NCI-H526 treated with DMSO at 0.1 percent for 48 hours (cell line): ENCODE measurements at places on chromosomes 12 and 14.

DNA sequence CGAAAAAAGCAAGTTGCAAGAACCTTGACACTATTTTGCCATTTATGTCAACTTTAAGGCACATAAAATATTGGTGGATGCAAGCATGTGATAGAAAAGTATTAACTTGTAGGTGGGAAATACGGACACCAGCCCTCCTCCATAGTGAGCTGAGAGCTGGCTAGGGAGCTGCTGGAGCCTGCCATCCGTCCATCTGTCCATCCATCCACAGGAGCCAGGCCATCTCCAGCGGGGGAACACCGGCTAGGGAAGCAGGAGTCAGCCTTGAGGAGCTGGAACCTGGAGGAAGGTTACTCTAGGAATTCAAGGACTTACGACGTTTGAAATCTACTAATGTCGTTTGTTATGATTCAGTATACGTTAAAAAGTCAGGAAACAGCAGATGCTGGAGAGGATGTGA is 120.7 kb upstream of the C14orf180 start:
- DNase-seq: no peak

DNA sequence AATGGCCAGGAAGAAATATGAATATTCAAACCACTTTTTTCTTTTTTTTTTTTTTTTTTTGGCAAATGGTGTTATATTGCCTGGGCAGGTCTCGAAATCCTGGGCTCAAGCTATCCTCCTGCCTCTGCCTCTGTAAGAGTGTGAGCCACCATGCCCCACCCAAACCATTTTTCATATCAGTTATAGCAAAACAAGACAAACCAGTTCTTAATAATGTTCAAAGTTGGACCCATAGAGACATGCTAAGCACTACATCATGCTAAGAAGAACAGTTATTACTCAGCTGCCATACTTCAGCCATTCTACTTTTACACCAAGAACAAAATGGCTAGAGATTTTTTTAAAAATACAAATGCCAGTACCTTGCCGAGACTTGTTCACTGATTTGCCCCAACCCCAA is 25.5 kb downstream of the EIF2S1 start:
- DNase-seq: no peak

DNA sequence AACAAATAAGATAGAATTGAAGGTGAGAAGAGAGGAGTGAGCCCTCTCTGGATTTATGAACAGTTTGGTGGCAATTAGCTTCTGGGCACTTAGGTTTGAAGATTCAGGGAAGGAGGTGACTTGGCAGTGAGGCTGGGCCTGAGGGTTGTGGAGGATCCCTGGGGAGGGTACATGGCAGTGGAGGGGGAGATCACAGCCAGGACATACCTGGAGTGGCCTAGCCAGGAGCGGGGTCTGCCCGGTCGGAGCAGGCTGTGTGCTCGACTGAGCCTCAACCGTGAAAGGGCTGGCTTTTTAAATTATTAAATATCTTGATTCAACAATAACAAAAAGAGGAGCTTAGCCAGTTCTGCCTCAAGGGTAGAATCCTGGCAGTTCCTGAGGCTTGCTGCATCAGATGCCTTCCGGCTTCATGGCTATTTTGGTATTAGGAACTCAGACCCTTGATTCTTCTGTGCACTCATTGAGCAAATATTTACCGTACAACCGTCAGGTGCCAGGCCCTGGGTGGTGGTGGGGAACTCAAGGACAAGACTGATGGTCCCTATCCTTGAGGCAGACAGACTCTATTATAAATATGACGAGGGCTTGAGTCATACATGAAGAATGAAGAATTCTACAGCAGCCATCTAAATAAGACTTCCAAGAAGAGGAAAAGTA is 73.4 kb downstream of the SPTB start:
- no peak for DNase-seq

DNA sequence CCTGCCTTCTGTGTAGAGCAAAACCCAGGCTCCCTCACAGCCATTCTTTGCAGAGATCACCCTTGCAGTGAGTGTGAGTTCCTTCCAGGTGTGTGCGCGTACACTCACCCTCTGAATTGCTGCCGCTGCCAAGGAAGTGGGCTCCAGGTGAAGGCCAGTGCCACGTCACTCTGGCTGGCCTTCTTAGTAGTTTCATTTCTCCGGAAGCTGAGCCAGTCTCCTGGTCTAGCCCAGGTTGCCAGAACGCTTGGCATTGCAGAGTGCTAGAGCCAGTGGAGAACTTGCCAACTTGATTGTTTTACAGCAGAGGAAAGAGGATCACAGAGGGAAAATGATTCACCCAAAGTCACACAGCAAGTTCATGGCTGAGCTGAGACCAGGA is 11.0 kb downstream of the CBLN3 start:
- DNase-seq: no peak

DNA sequence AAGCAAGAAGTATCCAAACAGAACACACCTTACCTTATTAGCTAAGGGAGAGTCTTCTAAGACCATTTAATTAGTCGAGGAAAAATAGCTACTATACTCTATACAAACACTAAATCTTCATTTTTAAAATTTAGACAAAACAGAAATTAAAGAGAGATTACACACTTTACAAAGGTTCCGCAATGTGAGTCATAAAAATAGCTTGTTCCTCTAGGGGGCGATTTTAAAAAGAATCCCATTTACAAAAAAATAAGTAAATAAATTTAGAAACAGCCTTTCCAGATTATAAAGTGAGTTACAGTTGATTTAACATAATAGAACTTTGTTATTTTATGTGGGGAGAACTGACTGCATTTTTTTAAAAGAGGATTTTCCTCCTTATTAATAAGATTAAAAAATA is 201.6 kb downstream of the PAX9 start:
- no peak for DNase-seq
